Heart right ventricle (tissue), 16 donors: ENCODE measurements at places on chromosomes 3 and 15. TPM values are rescaled to one million over a fixed set of nuclear protein-coding genes. Genes with fewer than 3 reads are reported as not detected.

DNA sequence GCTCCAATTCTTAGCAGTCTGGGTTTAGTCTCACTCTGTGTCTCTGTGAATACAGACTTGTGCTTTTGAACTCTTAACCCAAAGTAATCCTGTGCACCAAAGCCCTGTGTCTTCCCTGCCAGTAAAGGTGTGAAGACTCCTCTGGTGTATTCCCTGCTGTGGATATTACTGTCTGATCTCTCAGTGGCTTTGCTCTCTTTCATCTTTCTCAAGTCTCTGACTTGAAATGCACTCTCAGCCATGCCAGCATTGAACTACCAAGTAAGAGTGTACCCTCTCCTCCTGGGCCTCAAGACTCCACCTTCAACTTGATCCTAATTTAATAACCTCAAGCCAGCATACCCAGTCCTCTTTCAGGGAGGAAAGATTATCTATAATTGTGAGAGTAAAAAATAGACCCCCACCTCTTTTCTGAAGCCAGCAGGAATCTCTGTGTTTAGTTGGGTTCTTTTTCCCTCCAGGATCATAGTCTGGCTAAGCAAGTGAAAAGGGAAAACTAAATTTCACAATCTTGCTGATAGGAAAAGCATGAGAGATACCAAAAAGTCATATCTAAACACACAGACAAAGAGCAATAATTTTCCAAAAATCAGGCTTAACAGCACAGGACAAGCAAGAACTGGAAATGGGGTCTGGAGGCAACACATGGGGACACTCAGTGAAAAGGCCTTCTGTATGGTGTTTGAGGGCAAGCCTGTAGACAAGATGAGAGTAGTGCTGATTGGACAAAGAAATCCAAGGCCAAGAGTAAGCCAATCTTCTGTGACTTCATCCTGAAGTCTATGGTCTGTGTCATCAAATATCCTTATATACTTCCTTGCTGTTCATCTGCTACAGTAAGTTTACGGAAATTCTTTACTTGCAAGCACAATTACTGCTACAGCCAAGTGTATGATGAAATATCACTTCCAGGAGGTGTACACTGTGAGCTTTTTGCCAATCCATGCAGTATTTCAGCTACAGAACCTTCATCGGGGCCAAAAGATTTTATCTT is 296.1 kb upstream of the TGFBR2 start:
- no peak for DNase-seq

DNA sequence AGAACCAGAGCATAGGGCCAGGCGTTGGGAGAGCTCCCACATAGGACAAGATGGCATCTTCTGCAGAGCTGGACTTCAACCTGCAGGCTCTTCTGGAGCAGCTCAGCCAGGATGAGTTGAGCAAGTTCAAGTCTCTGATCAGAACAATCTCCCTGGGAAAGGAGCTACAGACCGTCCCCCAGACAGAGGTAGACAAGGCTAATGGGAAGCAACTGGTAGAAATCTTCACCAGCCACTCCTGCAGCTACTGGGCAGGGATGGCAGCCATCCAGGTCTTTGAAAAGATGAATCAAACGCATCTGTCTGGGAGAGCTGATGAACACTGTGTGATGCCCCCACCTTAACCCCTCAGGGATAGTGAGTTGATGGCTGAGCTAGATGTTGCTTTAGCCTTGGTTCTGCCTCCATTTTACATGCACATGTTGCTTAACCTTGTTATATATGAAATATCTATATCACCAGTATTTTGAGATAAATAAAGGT is at the start of gene PYDC2:
Gene PYDC2, plus strand, starts transcription at position 51 of the 483 bp plus-strand sequence. Its CDS starts 0 bp downstream, at position 51.
- no peak for DNase-seq

DNA sequence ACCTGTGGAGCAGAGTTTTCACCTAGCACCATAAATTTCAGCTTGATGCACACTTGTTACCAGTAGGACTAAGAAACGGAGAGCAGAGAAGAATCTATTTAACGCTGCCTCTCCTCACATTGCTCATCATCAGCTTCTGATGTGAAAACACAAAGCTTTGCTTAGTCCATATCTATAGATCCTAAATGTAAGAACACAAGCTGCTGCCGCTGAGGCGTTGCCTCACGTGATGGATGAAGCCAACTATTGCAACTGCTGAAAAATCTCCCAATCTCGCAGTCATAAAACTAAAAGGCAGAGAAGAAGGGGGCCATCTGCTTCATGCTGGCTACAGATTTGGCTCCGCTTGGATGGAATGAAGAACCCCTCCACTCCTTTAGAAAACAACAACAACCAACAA is 42.7 kb downstream of the CADPS start:
- DNase-seq, result no peak

GRCh38 chr3:175386630-175387029 is 527.5 kb downstream of the NAALADL2 start:
- no peak for DNase-seq

DNA sequence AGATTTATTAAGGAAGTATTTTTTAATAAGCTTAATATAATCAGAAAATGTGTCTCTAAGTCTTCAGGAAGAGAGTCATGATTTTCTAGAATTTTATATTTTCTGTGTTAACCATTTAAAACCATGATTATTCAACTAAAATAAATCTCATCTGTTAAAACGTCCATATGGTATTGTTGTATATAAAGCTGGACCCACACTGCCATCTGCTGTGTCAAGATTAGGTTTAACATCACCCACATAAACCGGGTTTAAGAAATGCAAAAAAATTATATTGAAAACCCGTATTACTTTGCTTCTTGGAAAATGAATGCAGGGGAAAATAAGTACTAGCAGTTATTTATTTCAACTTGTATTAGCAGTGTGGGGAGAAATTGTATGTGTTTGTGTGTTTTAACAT is 9.5 kb upstream of the CCDC66 start:
- DNase-seq, result no peak

Gene SNRPN
- polyA plus RNA-seq, result 201 TPM

Gene GCSAM
- polyA plus RNA-seq, result 0.04 TPM

Gene YEATS2
- polyA plus RNA-seq, result 4.6 TPM
